SW 1271 (cell line): ENCODE measurements at places on chromosomes 3 and 15.

- no peak for DNase-seq
These were observed 59.7 kb downstream of the MAP3K13 start for GRCh38 chr3:185422677-185423076.

GRCh38 chr15:77038312-77039216 is 32.3 kb downstream of the TSPAN3 start:
- no peak for DNase-seq

DNA sequence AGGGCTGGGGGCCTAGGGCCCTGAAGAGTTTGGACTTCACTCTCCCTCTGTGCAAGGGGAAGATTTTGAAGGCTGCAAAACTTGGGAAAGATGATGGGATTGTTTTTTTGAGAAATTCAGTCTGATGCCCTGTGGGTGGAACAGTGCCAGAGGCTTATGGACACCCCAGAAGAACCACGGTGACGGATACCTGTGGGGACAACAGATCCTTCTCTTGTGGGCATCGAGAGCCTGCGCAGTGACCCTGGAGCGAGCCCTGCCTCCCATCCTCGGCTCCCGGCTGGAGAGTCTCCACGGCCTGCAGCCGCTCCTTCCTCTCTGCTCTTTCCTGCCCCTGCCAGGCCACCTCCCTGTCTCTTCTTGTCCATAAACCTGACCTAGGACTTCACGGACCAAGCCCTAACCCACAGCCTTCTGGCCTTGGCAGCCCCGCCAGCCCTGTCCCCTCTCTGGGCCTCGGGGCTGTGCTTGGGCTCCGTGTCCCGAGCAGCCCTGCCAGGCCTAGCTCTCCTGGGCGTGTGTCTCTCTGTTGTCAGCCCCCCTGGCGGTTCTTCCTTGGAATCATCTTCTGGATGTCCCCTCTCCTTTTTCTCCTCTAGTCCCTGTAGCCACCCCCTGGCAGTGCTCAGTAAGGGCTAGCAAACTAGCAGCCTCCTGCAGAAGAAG is 98.4 kb downstream of the VGLL4 start:
- no peak for DNase-seq

DNA sequence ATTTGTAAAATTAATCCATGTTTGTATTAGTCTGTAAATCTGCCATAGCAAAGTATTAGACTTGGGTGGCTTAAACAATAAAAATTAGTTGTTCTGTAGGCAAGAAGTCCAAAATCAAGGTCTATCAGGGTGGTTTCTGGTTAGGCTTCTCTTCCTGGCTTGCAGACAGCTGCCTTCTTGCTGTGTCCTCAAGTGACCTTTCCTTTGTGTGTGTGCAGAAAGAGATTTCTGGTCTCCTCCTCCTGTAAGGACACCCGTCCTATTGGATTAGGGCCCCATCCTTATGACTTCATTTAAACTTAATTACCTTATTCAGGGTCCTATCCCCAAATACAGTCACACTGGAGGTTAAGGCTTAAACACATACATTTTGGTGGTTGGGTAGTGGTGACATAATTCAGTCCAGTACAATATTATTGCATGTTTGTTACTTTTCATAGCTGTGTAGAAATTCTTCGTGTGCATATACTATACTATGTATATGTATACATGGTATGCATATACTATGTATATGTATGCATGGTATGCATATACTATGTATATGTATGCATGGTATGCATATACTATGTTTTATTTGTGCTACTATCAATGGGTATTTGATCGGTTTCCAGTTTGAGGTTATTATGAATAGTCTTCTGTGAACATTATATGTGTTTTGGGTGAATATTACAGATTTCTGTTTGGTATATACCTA is 57.9 kb upstream of the RNU6-1 start:
- DNase-seq = no peak

DNA sequence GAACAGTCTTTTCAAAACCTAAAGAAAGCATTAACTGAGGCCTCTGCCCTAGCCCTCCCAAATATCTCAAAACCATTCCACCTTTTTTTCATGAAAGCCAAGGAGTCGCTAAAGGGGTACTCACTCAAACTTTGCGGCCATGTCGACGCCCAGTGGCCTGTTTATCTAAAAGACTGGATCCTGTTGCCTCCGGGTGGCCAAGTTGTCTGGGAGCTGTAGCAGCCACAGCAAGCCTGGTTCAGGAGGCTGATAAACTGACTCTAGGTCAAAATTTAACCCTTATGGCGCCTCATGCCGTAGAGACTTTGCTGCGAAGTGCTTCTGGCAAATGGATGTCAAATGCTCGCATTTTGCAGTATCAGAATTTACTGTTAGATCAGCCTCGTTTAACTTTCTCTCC is 39.5 kb downstream of the ZBTB11 start:
- DNase-seq = no peak

- DNase-seq = no peak
These were observed 3.1 kb downstream of the GP5 start for GRCh38 chr3:194395778-194396538.

DNA sequence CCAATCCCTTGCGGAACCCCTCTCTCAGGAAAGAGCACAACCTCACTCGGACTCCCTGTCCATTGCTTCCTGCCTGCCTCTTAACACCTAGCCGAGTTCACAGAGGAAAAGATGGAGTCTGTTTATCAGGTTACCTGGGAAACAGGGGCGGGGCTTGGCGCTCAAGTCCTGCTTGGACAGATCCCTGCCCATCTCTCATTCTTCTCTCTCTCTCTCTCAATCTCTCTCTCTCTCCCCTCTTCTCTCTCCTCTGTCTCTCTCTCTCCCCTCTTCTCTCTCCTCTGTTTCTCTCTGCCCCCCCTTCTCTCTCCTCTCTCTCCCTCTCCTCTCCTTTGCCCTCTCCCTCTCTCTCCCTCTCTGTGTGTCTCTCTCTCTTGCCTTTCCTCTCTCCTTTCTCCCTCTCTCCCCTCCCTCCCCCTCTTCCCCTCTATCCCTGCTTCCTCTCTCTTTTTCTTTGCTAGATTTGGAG is at the start of gene EFHB:
Gene EFHB, minus strand, starts transcription at position 120 of the 469 bp plus-strand sequence. CDS start 199 bp downstream, outside the sequence.
- no peak for DNase-seq

GRCh38 chr3:11909726-11910125 is 63.0 kb upstream of the TAMM41 start:
- no peak for DNase-seq

DNA sequence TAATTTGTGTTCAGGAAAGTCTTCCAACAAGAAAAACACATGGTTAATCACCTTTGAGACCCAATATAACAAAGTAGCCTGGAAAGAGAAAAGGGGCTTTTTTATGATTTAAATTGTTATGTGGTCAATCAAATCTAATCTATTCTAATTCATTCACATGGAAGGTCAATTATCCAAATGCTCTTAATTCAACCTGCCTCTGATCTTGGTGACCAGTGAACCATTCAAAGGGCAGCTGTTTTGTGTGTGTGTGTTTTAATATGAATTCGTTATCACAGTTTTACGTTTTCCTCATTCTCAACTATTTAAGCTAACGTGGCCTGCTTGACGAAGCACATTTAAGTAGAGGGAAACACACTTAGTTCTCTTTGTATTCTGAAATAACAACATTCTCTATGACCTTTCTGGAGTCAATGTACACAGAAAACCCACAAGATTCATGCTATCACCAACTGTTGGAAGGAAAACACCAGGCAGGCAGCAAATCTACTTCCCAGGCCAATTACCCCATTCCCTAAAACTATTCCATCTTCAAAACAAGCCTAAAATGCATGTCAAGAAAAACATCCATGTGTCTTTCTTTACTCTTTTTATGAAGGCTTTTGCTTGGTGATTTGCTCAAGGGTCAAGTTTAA is 195.4 kb downstream of the SUCLG2 start:
- DNase-seq = no peak

DNA sequence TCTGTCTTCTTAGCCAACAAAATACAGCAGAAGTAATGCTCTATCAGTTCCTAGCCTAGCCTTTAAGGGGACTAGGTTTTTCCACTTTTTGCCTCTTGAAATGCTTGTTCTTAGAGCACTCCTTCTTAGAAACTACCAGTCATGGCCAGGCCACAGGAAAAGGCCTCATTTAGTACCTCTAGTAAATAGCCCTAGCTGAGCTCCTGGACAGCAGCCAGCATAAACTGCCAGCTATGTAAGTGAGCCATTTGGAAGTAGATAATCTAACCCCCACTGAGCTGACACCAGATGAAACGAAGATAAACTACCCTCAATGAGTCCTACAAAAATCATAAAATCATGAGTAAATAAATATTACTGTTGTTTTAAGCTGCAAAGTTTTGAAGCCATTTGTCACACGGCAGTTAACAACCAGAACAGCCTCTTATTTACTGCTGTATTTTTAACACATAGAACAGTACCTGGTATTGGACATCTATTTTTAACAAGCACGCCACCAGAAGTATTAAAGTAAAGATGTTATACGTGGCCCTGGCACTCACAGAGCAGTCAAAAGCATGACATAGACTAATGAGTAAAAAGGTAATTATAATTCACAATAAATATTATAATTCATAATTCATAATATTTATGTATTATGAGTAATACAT is 12.0 kb downstream of the TBC1D5 start:
- DNase-seq = peak; percentile 14

- DNase-seq = no peak
These were observed 97.4 kb downstream of the LRRK1 start for GRCh38 chr15:101016581-101016980.

DNA sequence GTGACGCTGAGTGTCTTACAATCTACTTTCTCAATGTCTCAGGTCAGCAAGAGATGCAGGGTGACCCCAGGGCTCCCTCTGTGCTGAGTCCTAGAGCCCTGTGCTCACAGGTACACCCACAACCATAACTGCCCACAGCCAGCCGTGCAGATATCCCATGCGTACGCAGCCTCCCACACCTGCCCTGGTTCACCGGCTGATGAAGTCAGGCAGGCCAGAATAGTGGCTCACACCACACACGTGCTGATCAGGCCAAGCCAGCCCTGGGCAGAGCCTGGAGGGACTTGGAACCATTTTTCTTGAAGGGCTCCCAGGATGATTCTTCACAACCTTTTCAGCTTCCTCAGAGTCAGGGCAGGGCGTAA is 63.6 kb upstream of the RPL32 start:
- DNase-seq = no peak

DNA sequence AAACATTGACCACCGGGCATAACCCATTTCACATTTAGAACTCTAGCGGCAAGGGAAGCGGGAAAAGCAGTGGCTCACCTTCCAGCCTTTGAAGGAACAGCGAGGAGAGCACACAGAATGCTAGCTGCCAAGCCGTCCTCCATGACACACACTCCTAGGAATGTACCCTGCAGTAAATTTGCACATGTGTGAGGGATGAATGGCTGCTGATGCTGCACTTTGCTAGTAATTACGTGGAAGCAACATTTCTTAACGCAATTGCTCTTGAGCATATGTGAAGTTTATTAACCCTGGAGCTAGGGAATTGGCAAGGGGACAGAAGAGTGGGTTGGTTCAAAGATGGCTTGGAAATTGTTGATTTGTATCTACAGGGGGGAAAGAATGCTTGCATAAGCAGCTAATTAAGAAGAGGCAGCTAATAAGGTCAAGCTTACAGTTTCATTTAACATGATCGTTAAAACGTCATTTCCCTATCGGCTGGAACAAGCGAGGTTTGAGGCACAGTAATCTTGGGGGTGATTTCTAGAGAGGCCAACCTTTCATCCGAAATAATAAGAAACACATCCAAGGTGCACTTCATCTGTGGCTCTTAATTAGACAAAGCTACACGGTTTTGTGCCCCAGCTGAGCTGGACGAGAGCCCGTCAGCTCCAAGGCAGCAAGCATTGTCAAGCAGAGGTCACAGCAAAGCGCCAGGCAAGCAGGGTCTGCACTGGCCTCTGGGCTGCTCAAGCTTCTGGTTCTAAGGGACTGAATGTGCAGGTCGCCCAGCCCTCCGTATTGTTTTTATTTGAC is 123.4 kb downstream of the CHSY1 start:
- DNase-seq = peak; percentile 21

GRCh38 chr15:70103880-70104626 is 6.3 kb upstream of the TLE3 start:
- no peak for DNase-seq

- DNase-seq = no peak
These were observed 667.6 kb downstream of the NAALADL2 start for GRCh38 chr3:175526609-175527280.

GRCh38 chr3:115862099-115862498 is 238.8 kb downstream of the GAP43 start:
- no peak for DNase-seq

DNA sequence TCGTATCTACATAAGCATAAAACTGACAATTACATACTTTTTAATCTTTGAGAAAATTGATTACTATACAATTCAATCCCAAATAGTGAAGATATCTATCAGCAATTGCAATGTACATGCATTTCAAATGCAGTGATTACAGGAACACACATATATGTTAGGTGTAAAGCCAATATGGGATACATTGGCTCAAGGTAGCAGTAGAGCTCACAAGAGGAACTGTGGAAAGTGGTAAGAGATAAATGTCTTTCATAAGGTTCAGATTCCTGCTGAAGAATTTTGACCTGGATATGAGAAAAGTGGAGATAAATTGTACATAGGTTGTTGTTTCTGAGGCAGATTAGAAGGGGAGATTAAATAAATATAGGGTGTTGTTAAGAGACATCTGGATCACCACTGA is 1280.5 kb downstream of the OTOL1 start:
- DNase-seq = no peak

DNA sequence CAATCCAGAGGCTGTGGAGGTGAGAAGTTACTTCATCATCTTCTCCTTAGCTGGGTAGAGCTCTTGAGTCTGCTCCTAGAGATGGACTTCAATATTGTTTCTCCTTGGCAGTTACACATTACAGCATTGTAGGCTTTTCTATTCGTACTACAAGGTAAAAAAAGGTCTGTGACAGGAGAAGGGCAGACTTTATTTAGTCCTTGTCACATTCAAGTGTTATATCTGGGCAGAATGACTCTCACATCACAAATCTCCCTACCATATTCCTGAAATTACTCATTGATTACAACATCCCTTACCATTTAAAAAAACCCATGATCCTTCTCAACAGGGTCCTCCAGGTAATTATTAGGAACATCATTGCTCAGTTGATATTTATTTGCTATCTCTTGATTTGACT is 75.0 kb downstream of the AGBL1 start:
- DNase-seq = no peak

DNA sequence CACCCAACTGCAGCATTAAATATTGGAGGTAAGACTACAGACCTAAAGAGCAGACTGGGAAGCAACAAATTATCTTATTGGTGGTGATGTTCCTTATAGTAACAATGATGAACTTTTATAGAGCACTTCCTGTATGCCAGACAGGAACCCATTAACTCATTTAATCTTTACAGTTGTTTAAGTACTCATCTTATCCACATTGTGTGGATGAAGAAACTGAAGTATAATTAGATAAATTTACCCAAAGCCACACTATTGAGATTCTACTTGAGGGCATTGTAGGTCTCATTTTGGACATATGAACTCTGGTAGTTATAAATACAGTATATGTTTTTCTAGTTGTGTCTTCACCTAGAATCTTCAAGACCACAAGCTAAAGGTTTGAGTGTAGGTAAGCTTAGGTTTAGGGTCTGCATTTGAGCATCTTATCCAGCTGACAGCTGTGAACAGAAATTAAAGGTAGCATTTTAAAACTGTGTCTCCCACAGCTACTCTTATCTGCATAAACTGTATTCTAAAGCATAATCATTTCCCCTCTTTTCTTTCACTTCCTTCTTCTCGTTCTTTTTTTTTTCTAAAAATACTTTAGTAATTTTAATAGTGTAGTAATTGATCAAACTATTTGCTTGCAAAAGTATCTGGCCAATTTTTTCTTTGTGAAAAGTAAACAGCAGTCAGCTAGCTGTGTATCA is 138.2 kb downstream of the UBE2E2 start:
- DNase-seq = no peak

- DNase-seq = no peak
These were observed 13.4 kb downstream of the B4GALT4 start for GRCh38 chr3:119227070-119227850.

- DNase-seq = no peak
These were observed 68.0 kb downstream of the CHL1 start for GRCh38 chr3:264394-265156.
